ENCODE measurements at places on chromosomes 3 and 15.
A peak's percentile ranks its signal among the peaks of the same experiment; 100 is the strongest.

- DNase-seq, result no peak
Observed at GRCh38 chr15:56552659-56553058, 87.7 kb upstream of the MNS1 start.

- DNase-seq, result peak; percentile 46
Observed at GRCh38 chr15:97316362-97316761, 644.1 kb upstream of the ARRDC4 start.

GRCh38 chr3:148884261-148884660 lies 19.2 kb downstream of the CPA3 start:
- DNase-seq, result no peak

- no peak for DNase-seq
Observed at GRCh38 chr15:66232267-66232625, 21.3 kb downstream of the MEGF11 start.

DNA sequence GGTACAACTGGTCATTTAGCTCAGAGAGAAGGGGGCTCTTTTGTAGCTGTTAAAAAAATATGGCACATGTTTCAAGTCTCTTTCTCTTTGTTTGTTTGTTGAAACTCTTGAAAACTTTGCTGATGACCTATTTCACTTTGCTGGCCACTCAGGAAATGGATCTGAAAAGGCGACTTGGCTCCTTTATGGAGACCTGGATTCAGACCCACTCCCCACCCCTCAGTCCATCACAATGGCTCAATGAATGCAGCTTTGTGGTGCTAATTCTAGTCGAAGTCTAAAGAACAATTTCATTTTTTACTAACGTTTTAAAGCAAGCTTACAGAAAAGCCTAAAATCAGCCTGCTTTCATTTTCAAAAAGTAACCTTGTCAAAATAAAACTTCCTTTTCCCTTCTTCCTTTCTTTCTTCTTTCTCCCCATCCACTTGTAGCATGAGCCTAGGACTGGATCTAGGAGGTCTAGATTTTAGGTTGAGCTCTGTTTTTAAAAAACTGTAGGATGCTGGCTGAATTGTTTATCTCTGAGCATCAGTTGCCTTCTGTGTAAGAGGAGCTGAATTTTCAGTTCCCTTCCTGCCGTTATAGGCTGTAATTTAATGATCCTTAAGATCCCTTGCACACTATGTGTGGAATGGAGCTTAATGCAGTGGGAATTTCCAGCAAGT lies 165.5 kb upstream of the FEZF2 start:
- no peak for DNase-seq

GRCh38 chr3:61035573-61035972 lies 215.7 kb downstream of the FHIT start:
- DNase-seq, result no peak

DNA sequence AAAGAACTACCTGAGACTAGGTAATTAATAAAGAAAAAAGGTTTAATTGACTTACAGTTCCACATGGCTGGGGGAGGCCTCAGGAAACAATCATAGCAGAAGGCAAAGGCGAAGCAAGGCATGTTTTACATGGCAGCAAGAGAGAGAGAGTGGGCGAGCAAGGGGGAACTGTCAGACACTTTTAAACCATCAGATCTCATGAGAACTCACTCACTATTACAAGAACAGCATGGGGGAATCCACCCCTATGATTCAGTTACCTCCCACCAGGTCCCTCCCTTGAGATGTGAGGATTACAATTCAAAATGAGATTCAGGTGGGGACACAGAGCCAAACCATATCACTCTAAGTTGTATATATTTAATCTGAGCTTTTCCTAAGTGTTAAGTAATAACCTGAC lies 79.0 kb upstream of the MLF1 start:
- no peak for DNase-seq

- no peak for DNase-seq
Observed at GRCh38 chr3:172051310-172051956, 12.1 kb downstream of the FNDC3B start.

GRCh38 chr3:161577662-161578061 lies 81.1 kb downstream of the OTOL1 start:
- DNase-seq, result no peak

- no peak for DNase-seq
Observed at GRCh38 chr3:156681002-156681401, 6.6 kb downstream of the TIPARP start.

DNA sequence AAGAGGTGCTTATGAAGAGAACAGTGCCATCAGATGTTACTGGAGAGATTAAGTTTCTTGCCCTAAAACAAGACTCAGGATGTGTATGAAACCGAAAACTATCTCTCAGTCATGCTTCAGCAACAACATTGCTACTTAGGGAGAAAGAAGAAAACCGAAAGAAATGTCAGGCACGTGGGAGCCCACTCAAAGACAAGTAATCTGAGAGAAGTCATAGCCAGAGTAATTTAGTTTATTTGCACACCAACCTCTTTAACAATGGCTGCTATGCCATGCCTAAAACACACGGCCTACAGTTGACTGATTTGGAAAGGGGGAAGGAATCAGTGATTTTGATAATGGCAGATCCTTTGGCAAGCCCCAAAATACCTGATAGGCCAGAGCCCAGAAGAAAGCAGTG lies 162.9 kb downstream of the TIGIT start:
- DNase-seq, result no peak

- no peak for DNase-seq
Observed at GRCh38 chr3:23325466-23326065, 122.4 kb downstream of the UBE2E2 start.

- DNase-seq, result no peak
Observed at GRCh38 chr3:97999103-97999502, 26.9 kb upstream of the RIOX2 start.

DNA sequence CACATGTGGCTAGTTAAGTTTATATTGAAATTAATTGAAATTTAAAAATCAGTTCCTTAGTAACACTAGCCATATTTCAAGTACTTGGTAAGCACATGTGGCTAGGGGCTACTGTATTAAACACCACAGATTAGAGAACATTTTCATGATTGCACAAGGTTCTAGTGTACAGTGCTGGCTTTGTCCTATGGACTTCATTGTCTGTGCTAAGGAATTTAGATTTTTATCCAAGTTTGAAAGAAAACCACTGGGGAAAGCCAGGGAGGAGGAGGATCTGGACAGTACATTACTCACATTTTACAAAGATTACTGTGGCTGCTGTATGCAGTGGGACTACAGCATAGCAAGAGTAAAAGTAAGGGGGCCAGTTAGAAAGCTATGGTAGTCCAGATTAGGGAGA lies 13.9 kb downstream of the STAC start:
- DNase-seq, result no peak

DNA sequence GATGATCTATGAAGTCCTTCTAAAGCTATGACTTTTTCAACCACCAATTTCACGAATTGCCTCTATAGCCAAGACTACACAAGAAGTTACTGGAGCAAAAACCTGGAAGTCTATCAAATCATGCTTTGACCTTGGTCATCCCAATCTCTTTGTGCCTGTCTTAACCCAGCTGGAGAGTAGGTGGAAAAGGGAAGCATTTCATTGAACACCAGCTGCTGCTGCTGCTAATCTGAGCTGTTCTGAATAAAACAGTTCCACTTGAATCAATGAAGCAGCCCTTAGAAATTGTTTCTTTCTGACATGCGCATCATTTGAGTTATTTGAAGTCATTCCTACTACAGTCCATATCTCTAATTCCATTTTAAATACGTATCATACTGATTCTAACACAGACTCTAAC lies 7.3 kb upstream of the UBE3A start:
- no peak for DNase-seq

- DNase-seq, result no peak
Observed at GRCh38 chr3:76938962-76939361, 100.9 kb upstream of the ROBO2 start.

All from NCI-H1436 treated with DMSO at 0.1 percent for 48 hours (cell line).